ENCODE measurements at places on chromosomes 12 and 14.
A peak's percentile ranks its signal among the peaks of the same experiment; 100 is the strongest.

- DNase-seq: no peak
Measured at GRCh38 chr12:55681142-55682077, 26.3 kb downstream of the ITGA7 start.

DNA sequence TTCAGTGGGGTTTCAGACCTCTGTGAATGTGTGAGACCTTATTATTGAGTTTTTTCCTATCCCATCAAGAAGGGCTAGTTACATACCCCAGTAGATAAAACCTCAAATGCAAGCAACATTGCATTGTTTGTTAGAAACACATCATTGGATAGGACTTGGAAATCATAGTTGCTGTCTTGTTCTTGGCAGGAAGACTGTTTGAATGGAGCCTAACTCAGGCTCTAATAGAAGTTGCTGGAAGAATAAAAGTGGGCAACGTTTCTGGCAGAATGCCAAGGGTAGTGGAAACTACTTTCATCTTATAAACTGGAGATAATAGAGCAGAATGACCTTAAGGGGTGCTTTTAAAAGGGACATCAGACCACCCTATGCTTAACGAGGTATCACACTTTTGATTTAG, 9.9 kb upstream of the PTHLH start:
- DNase-seq: no peak

DNA sequence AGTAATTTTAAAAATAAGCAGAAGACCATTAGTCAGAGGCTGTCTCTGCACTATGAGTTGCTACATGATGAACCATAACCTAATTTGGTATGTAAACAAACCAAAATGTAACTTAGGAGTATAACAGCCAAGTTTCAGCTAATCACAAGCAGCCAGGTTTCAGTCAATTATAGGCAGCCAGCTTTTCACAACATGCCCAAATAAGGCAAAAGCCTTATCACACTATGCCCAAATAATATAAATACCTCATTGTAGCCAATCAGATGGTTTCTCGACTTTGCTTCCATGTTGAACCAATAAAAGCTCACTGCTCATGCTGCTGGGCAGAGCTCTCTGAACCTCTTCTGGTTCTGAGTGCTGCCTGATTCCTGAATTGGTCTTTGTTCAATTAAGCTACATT, 38.6 kb downstream of the GARIN6 start:
- DNase-seq: no peak

DNA sequence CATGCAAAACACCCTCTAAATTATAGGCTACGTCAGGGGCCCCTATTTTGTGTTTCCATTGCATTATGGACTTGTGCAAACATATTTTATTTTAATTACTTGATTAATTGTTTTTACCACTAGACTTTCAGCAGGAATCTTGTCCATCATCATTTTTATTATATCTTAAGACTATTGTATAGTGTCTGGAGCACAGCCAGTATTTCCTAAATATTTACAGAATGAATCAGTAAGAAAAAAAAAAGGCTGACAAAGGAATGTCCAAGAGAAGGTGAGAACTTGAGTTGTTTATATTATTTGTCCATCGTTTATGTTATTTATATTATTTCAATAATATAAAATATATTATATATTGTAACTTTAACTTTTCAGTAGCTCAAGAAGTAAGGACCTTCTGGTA, 664.7 kb downstream of the SLC6A15 start:
- no peak for DNase-seq

- no peak for DNase-seq
Measured at GRCh38 chr14:61994589-61994988, 232.4 kb downstream of the SNAPC1 start.

DNA sequence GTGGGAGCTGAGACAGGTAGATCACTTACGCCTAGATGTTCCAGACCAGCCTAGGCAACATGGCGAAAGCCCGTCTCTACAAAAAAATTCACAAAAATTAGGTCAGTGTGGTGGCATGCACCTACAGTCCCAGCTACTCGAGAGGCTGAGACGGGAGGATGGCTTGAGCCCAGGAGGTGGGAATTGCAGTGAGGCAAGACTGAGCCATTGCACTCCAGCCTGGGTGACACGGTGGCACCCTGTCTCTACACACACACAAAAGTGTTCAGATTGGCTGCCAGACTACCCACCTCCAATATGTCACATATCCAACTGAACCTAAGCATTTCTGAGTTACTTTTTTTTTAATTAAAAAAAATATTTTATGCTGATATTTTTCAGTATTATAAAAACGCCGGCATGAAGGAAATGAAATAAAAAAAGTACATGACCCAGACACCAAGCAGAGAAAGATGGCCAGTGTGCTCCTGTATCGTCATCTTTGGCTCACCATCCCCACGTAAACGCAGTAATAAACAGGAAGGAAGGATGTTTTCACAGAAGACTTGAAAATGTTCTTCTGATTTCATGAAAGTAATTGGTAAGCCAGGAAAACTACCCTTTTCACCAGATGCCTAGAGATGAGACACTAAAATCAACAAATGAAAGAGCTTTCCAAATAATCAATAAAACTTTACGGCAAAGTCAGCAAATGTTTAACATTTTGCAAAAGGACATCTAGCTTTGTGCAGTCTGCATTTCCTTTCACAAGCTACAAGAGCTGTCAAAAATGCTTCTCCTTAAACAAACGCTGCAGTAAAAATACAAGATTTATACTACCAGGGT, 26.4 kb downstream of the CDC42BPB start:
- DNase-seq: no peak

GRCh38 chr14:69692594-69692993, 74.3 kb upstream of the SRSF5 start:
- DNase-seq: no peak

DNA sequence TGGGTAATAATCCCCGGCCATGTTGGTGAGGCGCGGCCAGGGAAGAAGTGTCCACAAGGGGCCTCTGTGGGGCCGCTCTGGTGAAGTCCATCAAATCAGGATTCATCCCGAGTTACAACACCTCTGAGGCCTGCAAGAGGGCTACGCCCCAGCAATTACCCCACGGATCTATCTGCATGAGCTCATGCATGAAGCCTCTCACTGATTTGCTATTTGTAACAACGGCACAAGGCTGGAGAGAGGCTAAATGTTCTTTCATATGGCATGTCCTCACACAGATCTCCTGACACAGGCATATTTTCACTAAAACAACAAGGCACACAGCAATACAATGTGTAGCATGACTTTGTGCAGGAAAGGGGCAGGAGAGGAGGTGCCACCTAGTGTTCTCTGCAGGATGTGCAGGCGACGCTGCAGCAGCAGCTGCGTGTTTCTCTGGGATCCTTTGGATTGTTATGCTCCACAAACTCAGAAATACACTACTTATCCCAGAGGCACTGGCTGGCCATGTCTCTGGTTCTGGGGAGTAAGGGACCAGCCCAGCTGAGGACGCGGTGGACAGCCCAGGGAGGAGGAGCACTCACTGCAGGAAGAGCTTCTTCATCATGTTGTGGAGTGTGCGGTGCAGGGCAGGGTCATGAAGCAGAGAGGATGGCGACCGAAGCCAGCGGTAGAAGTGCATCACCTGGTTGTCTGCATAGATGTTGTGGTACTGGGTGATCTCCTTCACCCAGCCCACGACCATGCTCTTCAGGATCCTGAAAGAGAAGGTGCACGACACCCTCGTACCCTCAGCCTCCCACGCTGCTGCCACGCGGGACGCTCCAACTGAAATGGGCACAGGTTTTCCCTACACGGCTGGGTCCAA, 20.2 kb downstream of the P2RX2 start:
- DNase-seq: peak; percentile 51

DNA sequence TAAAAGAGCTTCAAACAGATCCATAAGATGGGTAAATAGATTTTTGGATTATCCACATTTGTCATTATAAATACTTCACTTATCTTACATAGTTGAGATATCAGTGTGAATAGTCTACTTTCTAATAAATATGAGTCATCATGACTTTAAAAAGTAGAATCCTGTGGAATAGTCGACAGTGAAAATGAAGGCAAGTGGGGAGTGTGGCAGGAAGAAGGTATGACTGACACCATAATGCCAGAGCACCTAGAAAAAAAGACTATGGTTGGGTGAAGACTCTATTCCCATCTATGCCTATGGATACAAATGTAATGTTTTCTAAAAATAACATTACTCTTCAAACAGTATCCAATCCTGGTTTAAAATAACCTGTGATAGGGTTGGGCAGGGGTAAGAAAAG, 117.5 kb downstream of the MDGA2 start:
- no peak for DNase-seq

DNA sequence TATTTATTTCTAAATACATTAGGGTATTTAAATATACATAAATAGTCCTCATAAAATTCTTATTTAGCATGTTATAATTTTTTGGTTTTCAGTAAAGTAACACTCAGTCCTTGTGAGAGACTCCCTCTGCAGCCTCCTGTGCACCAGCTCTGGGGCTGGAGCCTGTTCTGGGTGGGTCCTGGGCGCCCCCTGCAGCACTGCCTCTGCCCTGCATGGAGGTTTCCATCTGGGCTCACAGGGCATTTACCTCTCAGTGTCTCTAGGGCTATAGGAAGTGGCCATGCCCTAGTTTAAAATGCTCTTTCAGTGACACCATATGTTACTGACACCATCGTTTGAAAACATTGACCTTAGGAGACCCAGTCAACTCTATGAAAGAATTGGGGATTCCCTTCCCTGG, 1155.2 kb downstream of the TMEM121 start:
- DNase-seq: no peak

DNA sequence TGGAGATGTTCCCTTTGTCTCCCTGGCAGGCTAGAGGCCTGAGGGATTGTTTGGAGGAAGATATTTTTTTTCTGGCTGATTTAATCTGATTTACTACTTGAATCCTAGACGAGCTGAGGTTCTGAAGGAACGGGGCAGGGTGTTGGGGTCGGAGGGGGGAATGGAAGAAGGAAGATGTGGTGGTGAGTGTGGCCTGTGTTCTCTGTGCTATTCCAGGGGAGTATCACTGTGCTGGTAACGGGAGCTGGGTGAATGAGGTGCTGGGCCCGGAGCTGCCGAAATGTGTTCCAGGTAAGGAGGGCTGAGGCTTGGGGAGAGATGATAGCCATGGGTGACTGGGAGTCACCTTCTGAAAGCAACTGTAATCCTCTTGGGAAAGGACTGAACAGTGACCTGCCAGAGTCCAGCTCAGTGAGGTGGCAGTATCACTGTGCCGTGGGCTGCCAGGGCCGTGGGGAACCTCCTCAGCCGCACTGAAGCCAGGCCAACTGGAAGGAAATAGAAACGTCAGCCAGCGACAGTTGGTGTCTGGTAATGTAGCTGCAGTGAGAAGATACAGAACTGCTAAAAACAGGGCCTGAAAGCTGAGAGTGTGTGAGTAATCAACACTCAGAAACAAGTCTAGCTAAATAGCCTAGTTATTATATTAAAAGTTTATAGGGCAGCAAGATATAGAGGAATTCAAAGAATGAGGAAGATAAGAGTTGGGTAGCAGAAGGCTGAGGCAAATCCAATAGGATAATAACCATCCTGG, 7.9 kb downstream of the C1S start:
- DNase-seq: no peak

- DNase-seq: no peak
Measured at GRCh38 chr12:50665170-50665569, 98.7 kb upstream of the ATF1 start.

- no peak for DNase-seq
Measured at GRCh38 chr14:33486332-33486890, 464.5 kb downstream of the EGLN3 start.

DNA sequence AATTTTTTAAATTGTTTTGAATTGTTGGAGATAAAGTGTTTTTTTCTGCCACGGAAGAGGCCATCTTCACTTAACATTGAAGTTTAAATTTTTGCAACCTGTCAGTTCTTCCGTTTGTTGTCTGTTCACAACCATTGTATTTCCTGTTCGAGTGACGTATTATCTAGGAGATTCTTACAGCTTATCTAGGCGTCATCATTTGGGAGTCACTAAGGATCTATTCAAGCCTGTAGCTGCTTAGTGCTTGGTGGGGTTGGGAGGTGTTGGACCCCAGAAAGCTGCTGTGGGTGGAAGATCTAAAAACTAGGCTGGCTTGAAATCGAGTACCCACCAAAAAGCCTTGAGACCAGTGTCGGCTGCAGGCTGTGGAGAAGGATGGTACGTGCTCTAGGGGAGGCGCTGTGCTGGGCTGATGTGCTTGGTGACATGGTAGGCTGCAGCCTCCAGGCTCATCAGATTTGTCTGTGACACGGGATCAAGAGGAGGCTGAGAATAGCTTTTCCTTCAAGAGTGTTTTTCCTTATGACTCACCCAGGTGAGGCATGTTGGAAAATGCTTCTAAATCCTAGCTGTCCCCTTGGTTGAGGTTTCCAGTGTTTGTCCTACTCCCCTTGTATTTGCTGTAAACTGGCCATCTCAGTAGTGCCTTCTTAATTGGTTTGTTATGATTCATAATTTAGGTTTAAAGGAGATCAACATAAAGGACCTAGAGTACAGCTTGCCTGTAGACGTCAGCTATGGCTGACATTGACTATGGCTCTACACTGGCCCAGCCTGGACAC, 57.8 kb downstream of the ATG14 start:
- no peak for DNase-seq

DNA sequence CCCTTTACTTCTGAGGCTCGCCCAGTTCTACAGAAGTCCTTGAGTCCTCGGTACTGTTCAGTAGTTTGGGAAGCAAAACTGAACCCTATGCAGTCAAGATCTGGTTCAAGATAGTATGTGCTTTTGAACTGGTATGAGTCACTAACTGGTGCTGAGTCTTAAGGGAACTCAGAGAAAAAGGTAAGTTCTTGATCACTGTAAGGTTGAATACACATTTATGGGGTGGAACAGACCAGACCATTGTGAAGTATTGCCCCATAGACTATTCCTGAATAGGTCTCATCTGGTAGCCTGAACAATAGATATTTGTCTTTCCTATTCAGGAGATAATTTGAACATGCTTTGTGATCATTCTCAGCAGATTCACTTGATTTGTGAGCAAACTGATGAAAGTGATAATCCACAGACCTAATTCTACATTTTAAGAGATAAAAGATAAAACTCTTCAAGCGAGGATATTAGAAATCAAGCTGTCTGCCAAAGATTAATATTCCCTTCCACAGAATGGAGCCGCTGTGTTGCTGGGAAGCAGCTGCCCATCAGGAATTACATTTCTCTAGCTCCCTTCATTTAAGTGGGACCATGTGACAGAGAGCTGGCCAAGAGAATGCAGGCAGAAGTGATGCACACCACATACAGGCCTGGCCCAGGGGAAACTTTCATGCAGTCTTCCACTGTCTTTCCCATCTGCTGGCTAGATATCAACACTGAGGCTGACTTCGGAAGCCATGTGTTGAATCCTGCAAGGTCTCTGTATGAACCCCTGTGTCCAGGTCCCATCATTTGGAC, 369.8 kb upstream of the GARIN6 start:
- no peak for DNase-seq

DNA sequence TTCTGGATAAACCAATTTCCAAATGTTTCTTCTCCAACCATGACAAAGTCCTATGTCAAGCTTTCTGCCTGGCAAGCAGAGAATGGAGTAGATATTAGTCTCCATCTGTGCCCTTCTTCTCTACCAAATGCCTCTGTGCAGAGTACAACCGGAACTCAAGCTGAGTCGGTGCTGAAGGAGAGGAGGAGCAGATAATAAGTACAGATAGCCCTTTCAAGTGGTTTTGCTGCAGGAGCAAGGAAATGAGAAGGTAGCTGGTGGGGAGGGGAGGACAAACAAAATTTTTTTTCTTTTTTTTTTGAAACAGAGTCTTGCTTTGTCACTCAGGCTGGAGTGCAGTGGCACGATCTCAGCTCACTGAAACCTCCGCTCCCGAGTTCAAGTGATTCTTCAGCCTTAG, 14.2 kb upstream of the HELB start:
- no peak for DNase-seq

- no peak for DNase-seq
Measured at GRCh38 chr12:94872671-94872970, 130.9 kb downstream of the NDUFA12 start.

GRCh38 chr12:58186914-58187313, 245.5 kb downstream of the ATP23 start:
- DNase-seq: no peak

GRCh38 chr14:103718572-103718971, 3.0 kb downstream of the ZFYVE21 start:
- no peak for DNase-seq

Measured in tibial nerve (tissue), 4 donors.